ENCODE measurements at places on chromosomes 13 and 19. TPM values are rescaled to one million over a fixed set of nuclear protein-coding genes. Genes with fewer than 3 reads are reported as not detected.
A peak's percentile ranks its signal among the peaks of the same experiment; 100 is the strongest.

DNA sequence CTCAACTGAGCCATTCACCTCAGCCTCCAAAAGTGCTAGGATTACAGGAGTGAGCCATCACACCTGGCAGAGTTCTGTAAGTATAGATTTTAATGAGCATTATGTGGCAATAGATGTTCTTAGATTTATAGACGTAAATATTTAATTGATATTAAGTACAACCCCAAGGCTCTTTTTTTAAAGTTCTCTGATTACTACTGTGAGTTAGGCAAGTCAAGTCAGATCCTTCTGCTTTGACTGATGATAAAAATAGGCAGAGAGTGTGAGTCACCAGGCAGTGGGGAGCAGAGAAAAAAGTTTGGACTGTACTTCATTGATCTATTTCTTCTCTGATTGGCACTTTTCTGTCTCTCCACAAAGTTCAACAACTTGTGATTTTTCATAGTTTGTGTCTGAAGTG lies 1379.9 kb downstream of the UQCRFS1 start:
- H3K36me3 ChIP-seq = no peaks in the 10 kb centered on the region
- no peak overlapping the region for H3K27ac ChIP-seq
- H3K27me3 ChIP-seq = no peaks in the 10 kb centered on the region
- DNase-seq = no peak
- H3K4me3 ChIP-seq = no peak overlapping the region

- peak; percentile 23 for DNase-seq
- peak overlapping the region; percentile 92 for H3K27ac ChIP-seq
- H3K4me1 ChIP-seq = peaks cover 27% of the 10 kb centered on the region
- H3K36me3 ChIP-seq = peaks cover 16% of the 10 kb centered on the region
- no peaks in the 10 kb centered on the region for H3K27me3 ChIP-seq
Measured at GRCh38 chr13:28657784-28658538, 969 bp upstream of the POMP start.

DNA sequence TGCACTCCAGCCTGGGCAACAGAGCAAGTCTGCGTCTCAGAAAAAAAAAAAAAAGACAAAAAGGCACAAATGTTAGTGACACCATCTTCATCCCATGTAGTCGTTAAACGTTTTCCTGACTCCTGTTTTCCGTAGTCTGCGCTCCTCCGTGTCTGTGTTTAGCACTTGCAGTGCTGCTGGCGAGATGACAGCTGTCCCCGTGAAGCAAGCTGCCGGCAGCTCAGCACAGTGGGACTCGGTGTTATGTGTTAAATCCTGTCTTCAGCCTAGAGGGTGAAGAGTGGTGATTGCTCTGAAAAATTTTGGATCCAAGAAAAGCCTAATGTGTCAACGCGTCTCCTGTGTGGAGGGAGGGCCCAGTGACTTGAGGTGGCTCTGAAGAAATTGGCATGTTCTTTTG lies 18.4 kb downstream of the UBXN6 start:
- H3K27me3 ChIP-seq = no peaks in the 10 kb centered on the region
- H3K4me1 ChIP-seq = no peaks in the 10 kb centered on the region
- peaks cover 58% of the 10 kb centered on the region for H3K36me3 ChIP-seq
- H3K4me3 ChIP-seq = no peak overlapping the region
- no peak for DNase-seq

- DNase-seq = no peak
- H3K4me1 ChIP-seq = no peaks in the 10 kb centered on the region
- no peaks in the 10 kb centered on the region for H3K27me3 ChIP-seq
- H3K36me3 ChIP-seq = no peaks in the 10 kb centered on the region
Measured at GRCh38 chr19:31356587-31357314, 7.5 kb upstream of the TSHZ3 start.

- H3K27me3 ChIP-seq = no peaks in the 10 kb centered on the region
- H3K27ac ChIP-seq = no peak overlapping the region
Measured at GRCh38 chr13:55654243-55654642, 1486.5 kb upstream of the PRR20A start.

DNA sequence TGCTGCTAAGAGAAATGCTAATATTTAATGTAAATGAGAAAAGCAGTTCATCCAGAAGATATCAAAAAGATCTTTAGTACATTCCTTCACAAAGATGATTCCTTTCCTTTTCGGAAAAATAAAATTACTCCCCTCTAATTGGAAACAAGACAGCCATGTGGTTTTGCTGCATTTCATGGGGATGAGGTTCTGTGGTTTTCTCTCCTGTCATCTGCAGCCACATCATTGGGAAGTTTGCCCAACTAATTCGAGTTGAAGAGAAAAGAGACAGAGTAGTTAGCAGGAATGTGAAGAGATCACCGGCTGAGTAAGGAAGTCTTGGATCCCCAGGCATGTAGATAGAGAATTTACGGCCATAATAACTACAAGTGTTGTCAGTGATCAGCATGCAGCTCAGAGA lies 122.1 kb downstream of the CYSLTR2 start:
- H3K27ac ChIP-seq = no peak overlapping the region

- H3K4me3 ChIP-seq = no peak overlapping the region
- H3K36me3 ChIP-seq = no peaks in the 10 kb centered on the region
- DNase-seq = peak; percentile 19
- H3K27ac ChIP-seq = no peak overlapping the region
- H3K4me1 ChIP-seq = no peaks in the 10 kb centered on the region
- H3K27me3 ChIP-seq = no peaks in the 10 kb centered on the region
Measured at GRCh38 chr13:107680115-107680514, 535.2 kb downstream of the LIG4 start.

- H3K27ac ChIP-seq = no peak overlapping the region
- no peaks in the 10 kb centered on the region for H3K27me3 ChIP-seq
- no peaks in the 10 kb centered on the region for H3K4me1 ChIP-seq
- DNase-seq = no peak
- H3K36me3 ChIP-seq = no peaks in the 10 kb centered on the region
Measured at GRCh38 chr19:20209051-20209450, 42.0 kb downstream of the ZNF486 start.

DNA sequence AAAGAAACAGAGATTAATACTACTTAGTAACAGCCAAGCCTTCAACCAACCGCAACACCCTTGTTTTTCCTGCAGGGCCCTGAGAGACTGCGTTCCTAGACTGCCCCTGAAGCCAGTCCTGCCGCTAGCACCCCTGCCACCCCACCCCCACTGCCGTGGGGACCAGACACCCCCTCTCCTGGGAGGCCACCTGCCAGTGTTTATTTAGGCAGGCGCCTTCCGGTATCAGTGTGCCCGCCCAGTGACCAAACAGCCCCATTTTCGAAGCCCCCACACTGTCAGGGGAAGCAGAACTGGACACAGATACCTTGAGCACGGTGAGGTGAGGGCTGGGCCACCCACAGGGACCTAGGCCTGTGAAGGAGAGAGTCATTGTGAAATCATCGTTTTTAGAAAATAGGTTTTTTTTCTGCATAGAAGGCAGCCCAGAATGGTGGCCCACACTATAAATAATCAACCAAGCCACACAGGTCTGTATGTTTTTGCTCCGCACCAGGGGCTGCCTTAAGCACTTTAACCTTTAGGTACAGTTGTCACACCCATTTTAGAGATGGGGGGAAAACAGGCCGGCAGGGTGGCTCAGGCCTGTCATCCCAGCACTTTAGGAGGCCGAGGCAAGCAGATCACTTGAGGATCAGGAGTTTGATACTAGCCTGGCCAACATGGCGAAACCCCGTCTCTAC lies 3.5 kb upstream of the TLE5 start:
- H3K4me1 ChIP-seq = peaks cover 5% of the 10 kb centered on the region
- H3K4me3 ChIP-seq = no peak overlapping the region
- H3K27me3 ChIP-seq = no peaks in the 10 kb centered on the region
- no peak for DNase-seq
- no peaks in the 10 kb centered on the region for H3K36me3 ChIP-seq
- H3K27ac ChIP-seq = no peak overlapping the region

- no peak for DNase-seq
- H3K27ac ChIP-seq = no peak overlapping the region
- no peak overlapping the region for H3K4me3 ChIP-seq
- H3K27me3 ChIP-seq = no peaks in the 10 kb centered on the region
- no peaks in the 10 kb centered on the region for H3K36me3 ChIP-seq
Measured at GRCh38 chr13:27483421-27483820, 33.1 kb upstream of the MTIF3 start.

GRCh38 chr13:113810640-113811039 lies 51.6 kb downstream of the TMEM255B start:
- no peak overlapping the region for H3K4me3 ChIP-seq
- no peaks in the 10 kb centered on the region for H3K36me3 ChIP-seq
- no peaks in the 10 kb centered on the region for H3K27me3 ChIP-seq
- no peaks in the 10 kb centered on the region for H3K4me1 ChIP-seq
- H3K27ac ChIP-seq = no peak overlapping the region
- no peak for DNase-seq

GRCh38 chr19:44623080-44623479 lies 9.7 kb downstream of the IGSF23 start:
- DNase-seq = peak; percentile 18
- no peaks in the 10 kb centered on the region for H3K4me1 ChIP-seq
- no peaks in the 10 kb centered on the region for H3K36me3 ChIP-seq
- H3K27me3 ChIP-seq = no peaks in the 10 kb centered on the region

- no peak within 1 kb of the TSS for H3K27ac ChIP-seq
- H3K36me3 ChIP-seq = no peaks in the 10 kb centered on the region
- peak; percentile 84 for DNase-seq
- peaks cover 45% of the 10 kb centered on the region for H3K27me3 ChIP-seq
Measured at GRCh38 chr19:1449467-1450442, at the start of gene APC2. Gene APC2 (plus strand): TSS chr19:1450121. CDS start chr19:1453002, 2,881 bp downstream.

GRCh38 chr13:60273971-60274527 lies 110.3 kb upstream of the DIAPH3 start:
- H3K27me3 ChIP-seq = no peaks in the 10 kb centered on the region
- H3K4me1 ChIP-seq = no peaks in the 10 kb centered on the region
- no peaks in the 10 kb centered on the region for H3K36me3 ChIP-seq
- H3K27ac ChIP-seq = no peak overlapping the region

DNA sequence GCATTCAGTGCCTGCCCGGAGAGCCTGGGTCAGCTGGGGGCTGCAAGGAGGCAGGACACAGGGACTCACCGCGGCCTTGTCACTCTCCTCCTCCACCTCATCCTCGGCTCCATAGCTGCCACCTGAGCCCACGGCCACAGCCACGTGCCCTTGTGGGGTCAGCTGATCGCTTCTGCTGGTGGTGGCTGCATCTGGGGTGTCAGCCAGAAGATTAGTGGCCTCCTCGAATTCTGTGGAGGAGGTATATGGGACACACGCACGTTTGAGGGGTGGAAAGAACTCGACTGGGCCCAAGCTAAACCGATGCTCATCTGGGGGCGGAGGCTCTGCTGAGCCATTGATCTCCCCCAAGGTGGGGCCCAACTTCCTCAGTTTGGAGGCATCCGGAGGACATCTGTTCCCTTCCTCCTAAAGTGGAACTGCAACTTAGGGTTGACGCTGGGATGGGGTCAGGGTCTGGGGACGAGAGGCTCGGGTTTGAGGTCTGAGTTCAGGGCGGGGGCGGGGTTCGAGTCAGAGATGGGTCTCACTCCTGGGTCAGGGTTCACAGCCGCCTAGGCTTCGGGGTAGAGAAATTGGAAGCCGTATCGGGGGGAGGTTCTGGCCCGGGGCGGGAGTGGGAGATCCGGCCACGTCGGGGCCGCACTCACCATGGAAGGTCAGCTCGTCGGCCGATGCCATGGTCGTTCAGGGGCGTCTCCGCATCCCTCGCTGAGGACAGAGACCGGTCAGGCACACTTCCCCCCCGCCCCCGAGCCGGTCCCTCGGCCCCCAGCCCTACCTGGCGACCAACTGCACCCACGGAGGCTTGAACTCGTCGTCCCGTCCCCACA lies 493 bp downstream of the YIPF2 start:
- no peaks in the 10 kb centered on the region for H3K27me3 ChIP-seq
- peak overlapping the region; percentile 80 for H3K27ac ChIP-seq
- peaks cover 15% of the 10 kb centered on the region for H3K4me1 ChIP-seq
- H3K4me3 ChIP-seq = peak overlapping the region; percentile 93
- H3K36me3 ChIP-seq = peaks cover 14% of the 10 kb centered on the region
- no peak for DNase-seq

NKPD1 gene
- total RNA-seq = 0.30 TPM

PSG3 gene
- not detected for total RNA-seq

PCDH17 gene
- 79.5 TPM for total RNA-seq

CACNA1A gene
- 3.2 TPM for total RNA-seq

FFAR2 gene
- total RNA-seq = not detected

MAG gene
- total RNA-seq = not detected

TNFSF9 gene
- total RNA-seq = 10.0 TPM

TRAPPC2B gene
- total RNA-seq = 18.7 TPM

SYCN gene
- not detected for total RNA-seq

RFPL4A gene
- not detected for total RNA-seq

SWSAP1 gene
- 3.3 TPM for total RNA-seq

ZNF329 gene
- total RNA-seq = 13.1 TPM
